Activated naive CD4-positive, alpha-beta T cell treated with anti-CD3 and anti-CD28 coated beads for 36 hours (primary cell): ENCODE measurements at places on chromosomes 13 and 19. TPM values are rescaled to one million over a fixed set of nuclear protein-coding genes. Genes with fewer than 3 reads are reported as not detected.

- no peak for DNase-seq
These were observed 14.4 kb downstream of the MICOS13 start for GRCh38 chr19:5665781-5666513.

DNA sequence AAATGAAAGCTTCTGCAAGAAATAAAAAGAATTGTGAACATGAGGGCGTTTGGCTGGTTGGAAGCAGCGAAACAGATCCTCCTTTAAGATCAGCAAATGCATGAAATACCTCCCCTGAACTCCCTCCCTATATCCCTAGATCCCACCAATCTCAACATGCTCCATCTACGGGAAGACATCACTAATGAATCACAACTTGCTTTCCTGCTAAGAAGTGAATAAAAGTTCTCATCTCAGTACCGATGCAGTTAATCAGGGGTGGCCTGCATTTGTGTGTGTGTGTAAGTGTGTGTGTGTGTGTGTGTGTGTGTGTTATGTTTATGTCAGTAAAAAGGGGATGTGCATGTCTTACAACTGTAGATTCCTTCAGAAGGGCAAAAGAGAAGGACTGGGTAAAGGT is 238.7 kb downstream of the LIG4 start:
- DNase-seq, result no peak

- no peak for DNase-seq
These were observed 219.9 kb downstream of the RFC3 start for GRCh38 chr13:34037636-34038540.

- DNase-seq, result peak; percentile 76
These were observed 211.8 kb downstream of the RBM26 start for GRCh38 chr13:79194272-79194671.

- no peak for DNase-seq
These were observed 88.5 kb upstream of the SIAH3 start for GRCh38 chr13:45940061-45940460.

GRCh38 chr13:101846701-101847100 is 394.2 kb downstream of the ITGBL1 start:
- no peak for DNase-seq

CCL25 gene
- not detected for total RNA-seq
